ENCODE measurements at places on chromosomes 3 and 15. TPM values are rescaled to one million over a fixed set of nuclear protein-coding genes. Genes with fewer than 3 reads are reported as not detected.

- DNase-seq = no peak
Observed at GRCh38 chr3:18099611-18100010, 325.5 kb downstream of the SATB1 start.

DNA sequence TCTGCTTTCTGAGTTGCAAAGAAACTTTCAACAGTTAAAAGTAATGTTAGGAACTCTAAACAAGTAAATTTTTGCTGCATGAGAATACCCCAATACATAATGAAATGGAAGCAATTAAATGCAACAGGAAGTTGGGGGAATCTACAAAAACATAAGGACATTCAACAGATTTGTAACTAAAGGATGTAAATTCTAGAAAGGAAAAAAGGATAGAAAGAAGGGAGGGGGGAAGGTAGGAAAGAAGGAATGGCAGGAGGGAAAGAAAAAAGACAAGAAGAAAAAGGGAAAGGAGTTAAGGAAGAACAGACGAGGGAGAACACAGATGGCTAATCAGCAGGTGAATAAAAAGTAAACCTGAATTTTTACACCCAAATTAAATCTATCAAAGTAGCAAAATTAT, 22.3 kb upstream of the ANP32A start:
- DNase-seq = no peak

- DNase-seq = no peak
Observed at GRCh38 chr3:161637559-161637958, 141.0 kb downstream of the OTOL1 start.

DNA sequence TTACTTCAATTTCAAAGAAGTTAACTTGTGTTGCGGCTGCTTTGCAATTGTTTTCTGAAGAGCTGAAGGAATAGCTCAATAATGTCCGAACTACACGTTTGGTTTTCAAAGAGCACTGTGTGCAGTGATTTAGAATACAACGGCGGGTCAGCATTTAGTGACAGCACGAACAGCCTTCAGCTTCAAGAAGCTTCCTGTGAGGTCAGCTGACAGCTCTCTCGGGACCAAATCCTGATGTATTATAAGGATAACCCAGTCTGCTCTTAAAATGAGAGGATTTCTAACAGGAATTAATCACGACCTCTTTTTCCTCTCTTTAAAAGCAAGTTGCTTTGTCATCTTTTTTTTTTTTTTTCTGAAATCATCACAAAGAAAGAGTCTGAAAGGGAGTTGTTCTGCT, 97.9 kb upstream of the UNC13C start:
- no peak for DNase-seq

DNA sequence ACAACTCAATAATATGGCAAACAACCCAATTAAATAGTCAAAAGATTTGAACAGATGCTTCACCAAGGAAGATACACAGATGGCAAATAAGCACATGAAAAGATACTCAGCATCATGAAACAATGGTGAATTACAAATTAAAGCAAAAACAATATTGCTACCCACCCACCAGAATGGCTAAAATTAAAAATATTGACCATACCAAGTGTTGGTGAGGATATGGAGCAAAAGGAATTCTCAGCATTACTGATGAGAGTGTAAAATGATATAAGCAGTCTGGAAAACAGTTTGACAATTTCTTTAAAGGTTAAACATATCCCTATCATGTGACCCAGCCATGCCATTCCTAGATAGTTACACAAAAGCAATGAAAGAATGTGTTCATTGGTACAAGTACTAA, 5.7 kb upstream of the PXYLP1 start:
- DNase-seq = no peak

GRCh38 chr15:61651267-61651666, 409.0 kb downstream of the VPS13C start:
- DNase-seq = no peak

DNA sequence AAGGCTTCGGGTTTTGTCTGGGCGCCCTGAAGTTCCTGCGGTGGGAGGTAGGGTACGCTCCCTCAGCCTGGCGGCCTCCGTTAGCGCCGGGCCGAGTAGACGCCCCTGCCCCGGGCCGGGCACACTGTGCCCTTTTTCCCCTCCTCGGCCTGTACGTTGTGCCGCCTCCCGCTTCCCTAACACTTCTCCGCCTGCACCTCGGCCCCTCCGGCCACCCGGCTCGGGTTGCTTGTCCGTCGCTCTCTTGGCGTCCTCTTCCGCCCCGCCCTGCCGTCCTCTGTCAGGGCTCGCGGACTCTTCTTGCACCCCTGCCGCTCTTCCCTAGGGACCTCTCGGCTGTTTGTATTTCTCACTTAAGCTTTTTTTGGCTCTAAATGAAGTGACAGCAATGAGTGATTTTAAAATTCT, 384 bp downstream of the KNL1 start:
- DNase-seq = no peak

DNA sequence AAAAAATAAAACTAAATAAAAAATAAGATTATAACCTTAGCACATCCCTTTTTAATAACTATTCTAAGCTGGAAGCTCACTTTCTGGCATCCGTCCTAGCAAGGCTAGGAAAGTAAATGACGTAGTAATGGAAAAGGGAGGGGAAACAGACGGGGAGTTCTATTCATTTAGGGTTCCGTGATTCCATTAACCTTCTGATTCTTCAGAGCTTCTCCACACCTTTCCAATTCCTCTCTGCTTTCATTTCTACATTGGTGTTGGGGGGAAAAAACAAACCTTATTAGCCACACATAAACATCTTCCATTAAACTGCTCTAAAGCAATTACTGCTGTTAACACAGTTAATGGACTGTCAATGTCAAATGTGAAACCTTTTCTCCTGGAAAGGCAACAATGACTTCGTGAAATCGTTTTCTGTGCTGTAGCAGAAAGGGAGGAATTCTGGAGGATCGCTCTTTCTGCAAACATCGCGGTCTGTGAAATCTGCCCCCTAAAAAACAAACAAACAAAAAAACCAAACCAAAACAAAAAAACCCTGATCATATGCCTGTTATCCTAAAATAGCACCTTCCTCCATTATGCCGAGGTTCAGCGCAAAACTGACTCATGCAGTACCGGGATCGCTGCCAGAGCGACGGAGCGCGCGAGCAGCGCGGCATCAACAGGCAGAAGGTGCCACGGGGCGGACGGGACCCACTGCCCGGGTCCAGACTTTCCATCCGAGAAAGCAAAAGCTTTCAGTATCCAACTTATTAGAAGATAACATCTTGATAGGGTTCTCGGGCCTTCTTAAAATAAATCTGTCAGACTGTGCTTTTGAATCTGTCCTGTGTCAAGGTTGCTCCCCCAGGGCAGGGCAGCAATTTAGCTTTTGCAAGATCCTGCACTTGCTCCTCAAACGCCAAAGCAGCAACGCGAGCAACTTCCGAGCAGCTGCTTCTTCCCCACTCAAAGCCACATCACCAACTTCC, 156.2 kb downstream of the FGF12 start:
- no peak for DNase-seq

- DNase-seq = no peak
Observed at GRCh38 chr3:128317698-128318231, 148.9 kb downstream of the DNAJB8 start.

- no peak for DNase-seq
Observed at GRCh38 chr3:142165194-142165593, 15.8 kb upstream of the TFDP2 start.

GRCh38 chr3:30221619-30222018, 384.8 kb upstream of the TGFBR2 start:
- no peak for DNase-seq

DNA sequence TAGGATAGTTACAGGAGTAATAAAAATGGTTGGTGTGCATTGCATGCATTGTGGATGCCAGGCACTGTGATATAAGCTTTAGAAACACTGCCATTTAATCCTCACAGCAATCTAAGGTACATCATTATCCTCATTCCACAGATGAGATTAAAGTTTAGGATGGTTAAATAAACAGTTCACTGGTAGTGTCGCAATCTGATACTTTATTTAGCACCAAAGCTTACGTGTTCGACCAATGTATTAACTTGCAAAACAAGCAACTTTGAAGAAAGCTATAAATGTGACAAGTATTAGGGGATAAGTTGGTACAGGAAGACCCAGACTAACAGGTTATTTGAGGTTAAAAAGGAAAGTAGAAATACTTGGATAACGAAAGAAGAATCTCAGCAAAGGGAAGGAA, 150.5 kb upstream of the ZNF385D start:
- no peak for DNase-seq

Gene SPTBN5
- total RNA-seq = 3.8 TPM

Gene MAP4
- total RNA-seq = 186 TPM

Gene TMCO5A
- not detected for total RNA-seq

Gene NR2F2
- 8.9 TPM for total RNA-seq

Gene CDHR4
- 0.36 TPM for total RNA-seq

All from omental fat pad (tissue), 4 donors.